ENCODE measurements at places on chromosomes 11 and 22. TPM values are rescaled to one million over a fixed set of nuclear protein-coding genes. Genes with fewer than 3 reads are reported as not detected.

GRCh38 chr22:47337161-47337621 lies 574.7 kb downstream of the TBC1D22A start:
- no peak for DNase-seq

The VPREB1 gene
- total RNA-seq, result not detected

The SLC22A8 gene
- not detected for total RNA-seq

The APOA4 gene
- not detected for total RNA-seq

The PRSS23 gene
- 79.9 TPM for total RNA-seq
